ENCODE measurements at places on chromosomes 6 and 20. TPM values are rescaled to one million over a fixed set of nuclear protein-coding genes. Genes with fewer than 3 reads are reported as not detected.

Gene FAM83D
- not detected for total RNA-seq

Gene EYA2
- 7.3 TPM for total RNA-seq

Gene KHDRBS2
- total RNA-seq: 7.3 TPM

Gene NQO2
- total RNA-seq: 50.3 TPM

Gene PFDN6
- 21.8 TPM for total RNA-seq

Gene SCAF8
- total RNA-seq: 38.2 TPM

Gene FAM83C
- total RNA-seq: not detected

Gene CRISP2
- not detected for total RNA-seq

Gene CPXM1
- total RNA-seq: 154 TPM

Gene COL11A2
- total RNA-seq: 0.59 TPM

Gene PRICKLE4
- total RNA-seq: 17.9 TPM

Gene TUBB2B
- 4.3 TPM for total RNA-seq

Gene CDH26
- total RNA-seq: 2.1 TPM

Gene SOX18
- 6.7 TPM for total RNA-seq

Gene HDGFL1
- not detected for total RNA-seq

Gene DDX43
- not detected for total RNA-seq

Gene PRKN
- total RNA-seq: 15.8 TPM

Gene MAFB
- 38.2 TPM for total RNA-seq

Gene PBOV1
- not detected for total RNA-seq

Gene KCNK15
- 2.7 TPM for total RNA-seq

Gene MUC22
- not detected for total RNA-seq

Gene CAGE1
- total RNA-seq: not detected

Gene FARS2
- total RNA-seq: 32.5 TPM

Gene KHDC1
- 4.8 TPM for total RNA-seq

Gene GNAS-AS1
- 3.4 TPM for total RNA-seq

Gene PROKR2
- total RNA-seq: not detected

Gene TBX18
- 8.0 TPM for total RNA-seq

Gene ASIP
- total RNA-seq: not detected

Gene PRDM13
- not detected for total RNA-seq

Gene TMEM217
- 0.21 TPM for total RNA-seq

Gene JAG1
- total RNA-seq: 154 TPM

Gene SLC35D3
- not detected for total RNA-seq

Gene GSTA2
- total RNA-seq: not detected

Gene RAD21L1
- total RNA-seq: not detected
